ENCODE measurements at places on chromosomes 13 and 19.

- no peak for DNase-seq
Measured at GRCh38 chr13:76904507-76904906, 18.3 kb upstream of the KCTD12 start.

DNA sequence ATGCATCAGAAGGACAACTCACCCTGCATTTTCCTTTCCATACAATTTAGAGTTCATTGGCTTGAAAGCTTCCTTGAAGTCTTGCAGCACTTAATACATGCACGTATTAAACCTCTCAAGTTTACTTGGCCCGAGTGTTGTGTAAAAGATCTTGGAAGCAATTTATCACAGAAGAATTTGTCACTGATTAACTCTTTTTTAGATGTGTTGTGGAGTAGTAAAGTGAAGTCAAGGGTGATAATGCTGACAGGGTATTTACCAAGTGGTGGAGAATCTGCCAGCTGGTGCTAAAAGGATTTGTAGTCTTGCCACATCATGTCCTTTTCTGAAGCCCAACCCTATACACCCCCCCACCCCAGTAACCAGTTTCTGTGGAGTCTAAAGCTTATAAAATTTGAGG is 421.0 kb upstream of the MIR17HG start:
- no peak for DNase-seq

DNA sequence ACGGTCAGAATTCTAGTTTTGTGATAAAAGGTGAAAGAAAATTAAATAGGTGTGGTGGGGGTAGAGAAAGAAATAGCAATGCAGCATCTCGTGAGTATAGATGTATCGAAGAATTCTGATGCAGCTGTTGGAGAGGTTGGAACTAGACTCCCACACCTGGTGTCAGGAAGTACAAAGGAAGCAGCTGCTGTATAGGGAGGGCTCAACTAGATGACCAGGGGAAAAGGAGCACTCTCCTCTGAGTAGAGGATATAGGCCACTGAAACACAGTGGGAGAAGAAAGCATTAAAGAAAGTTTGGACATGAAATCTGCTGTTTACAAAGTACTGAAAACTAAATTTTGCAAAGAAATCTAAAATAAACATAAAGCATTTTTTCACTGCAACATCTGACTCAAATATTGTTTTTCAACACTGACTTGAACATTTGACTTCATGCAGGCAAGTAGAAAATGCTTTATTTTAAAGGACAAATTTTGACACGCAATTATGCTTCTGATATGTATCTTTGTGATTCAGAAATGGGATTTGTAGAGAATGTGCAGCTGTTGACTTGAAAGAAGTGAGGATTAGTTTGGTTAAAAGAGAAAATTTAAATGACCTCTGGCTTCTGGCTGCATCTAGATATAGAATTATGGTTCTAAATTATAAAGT is 82.2 kb downstream of the MIPEP start:
- no peak for DNase-seq

DNA sequence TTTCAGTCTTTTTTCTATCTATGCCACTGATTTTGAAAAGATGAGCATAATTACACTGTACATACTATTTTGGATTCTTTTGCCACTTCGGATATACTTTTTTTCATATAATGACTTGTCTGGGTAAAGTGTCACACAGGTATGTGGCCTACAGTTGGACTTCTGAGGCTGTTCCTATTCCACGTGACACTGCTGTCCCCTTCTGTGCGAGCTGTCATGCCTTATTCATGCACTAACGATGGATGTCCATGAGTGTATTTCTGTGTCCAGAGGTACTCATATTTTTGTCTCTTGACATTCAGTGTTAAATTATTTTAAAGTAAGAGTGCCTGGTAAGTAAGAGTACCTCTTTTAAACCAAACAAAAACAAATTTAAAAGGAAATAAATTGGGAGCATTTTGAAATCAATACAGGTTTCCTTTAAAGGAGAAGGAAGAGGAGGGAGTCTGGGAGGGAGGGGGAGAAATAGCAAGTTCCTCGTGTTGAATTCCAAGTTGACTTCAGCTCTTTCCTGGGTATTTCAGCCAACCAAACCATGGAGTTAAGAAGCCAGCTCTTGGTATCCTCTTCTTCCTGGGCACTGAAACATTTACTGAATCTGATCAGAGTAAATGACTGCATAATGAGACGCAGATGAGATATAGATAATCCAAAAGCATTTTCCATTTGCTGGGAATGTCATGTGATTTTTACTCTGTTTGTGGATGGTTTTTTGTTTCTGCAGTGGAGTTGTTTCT is 61.3 kb downstream of the TNFRSF19 start:
- no peak for DNase-seq

GRCh38 chr19:51441410-51442390 is 16.6 kb downstream of the SIGLEC8 start:
- DNase-seq, result peak; percentile 79

DNA sequence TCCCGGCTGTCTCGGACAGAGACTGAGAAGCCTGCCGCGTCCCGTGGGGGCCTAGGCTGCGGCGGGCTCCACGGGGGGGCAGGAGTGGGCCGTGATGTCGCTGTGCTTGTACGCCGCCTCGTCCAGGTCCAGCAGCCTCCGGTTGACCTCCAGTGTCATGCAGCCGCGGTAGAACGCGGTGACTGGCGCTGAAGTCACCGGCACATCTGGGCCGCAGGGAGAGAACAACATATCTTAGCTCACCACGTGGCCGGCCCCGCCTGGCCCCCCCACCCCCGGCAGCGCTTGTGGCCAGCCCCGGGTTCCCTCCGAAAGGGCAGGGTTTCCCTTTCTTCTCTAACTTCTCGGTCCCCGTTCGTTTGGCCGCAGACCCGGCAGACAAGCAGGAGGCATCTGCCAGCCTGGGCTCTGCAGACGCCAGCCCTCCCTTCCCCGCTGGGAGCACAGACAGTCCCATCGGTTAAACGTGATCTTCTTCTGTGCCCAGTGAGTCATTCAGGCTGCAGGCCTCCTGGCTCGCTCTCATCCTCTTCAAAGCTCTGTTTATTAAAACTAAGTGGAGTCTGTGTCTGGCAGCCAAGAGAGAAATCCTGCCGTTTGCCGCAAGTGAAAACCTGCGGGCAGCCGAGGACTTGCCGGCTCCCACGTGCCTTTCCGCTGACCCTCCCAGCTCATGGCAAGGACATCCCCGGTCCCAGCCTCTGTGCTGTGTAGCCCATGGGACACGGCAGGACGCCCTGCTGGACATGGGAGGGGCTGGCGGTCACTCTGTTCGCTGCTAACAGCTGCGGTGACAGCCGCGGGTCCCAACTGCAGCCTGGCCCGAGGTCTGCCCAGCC is 42.8 kb downstream of the GAS6 start:
- no peak for DNase-seq

DNA sequence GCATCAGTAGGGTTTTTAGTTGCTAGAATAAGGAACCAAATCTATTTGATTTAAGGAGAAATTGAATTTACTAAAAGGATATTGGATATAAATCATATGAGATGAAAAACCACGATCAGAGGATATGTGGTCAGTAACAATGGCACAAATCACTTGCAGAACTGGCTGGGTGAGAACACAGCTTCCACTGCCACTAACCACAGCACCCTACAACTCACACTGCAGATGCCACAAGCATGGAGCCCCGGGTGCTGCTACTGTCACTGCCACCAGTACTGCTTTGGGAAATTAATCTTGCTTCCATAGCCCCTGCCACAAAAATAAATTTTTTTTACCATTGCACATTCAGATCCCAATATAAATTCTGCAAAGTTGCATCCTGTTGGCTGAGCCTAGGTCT is 40.6 kb upstream of the KLF12 start:
- DNase-seq, result no peak

- DNase-seq, result no peak
Measured at GRCh38 chr13:80011448-80012212, 329.3 kb downstream of the SPRY2 start.

DNA sequence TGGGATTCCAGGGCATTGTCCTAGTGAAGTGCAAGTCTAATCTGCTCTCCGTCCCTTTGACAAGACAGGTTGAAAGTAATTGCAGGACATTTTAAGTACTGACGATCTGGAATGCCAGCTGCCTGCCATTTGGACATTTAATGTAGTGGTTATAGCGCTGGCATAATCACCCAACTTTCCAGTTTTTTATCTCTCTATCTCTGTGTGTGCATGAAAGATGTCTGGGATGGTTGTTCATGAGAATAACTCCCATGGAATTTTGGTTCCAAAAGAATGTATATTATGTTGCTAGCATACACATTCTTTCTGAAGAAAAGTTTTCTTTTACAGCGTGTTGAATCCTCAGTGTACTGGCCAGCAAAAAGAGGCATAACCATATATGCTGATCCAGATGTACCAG is 53.6 kb downstream of the TDRD12 start:
- DNase-seq, result no peak

GRCh38 chr19:49643466-49643865 is 1.5 kb downstream of the SCAF1 start:
- DNase-seq, result no peak

DNA sequence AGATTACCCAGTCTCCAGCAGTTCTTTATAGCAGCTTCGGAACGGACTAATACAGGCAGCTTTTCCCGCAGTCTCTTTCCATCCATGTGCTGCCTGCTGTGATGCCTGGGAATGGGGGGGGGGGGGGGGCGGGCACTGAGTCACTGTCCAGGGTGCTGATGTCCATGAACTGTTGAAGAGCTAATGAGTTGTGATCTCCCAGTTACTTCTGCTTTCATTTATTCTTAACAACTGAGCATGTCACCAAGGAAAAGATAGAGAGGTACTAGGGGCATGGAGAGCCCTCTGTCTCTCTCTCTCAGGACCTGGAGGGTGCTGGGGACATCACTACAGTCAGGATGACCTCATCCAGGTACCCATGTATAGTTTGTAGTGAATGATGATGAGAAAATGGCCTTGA is 20.3 kb upstream of the CEACAM1 start:
- no peak for DNase-seq
